ENCODE measurements at places on chromosomes 7 and 10.

- DNase-seq, result no peak
These were observed 5.6 kb upstream of the PKD1L1 start for GRCh38 chr7:47953822-47954221.

- DNase-seq, result no peak
These were observed 80.4 kb downstream of the NOC3L start for GRCh38 chr10:94282369-94282768.

- no peak for DNase-seq
These were observed 442.3 kb upstream of the ZMIZ1 start for GRCh38 chr10:78626471-78626870.

DNA sequence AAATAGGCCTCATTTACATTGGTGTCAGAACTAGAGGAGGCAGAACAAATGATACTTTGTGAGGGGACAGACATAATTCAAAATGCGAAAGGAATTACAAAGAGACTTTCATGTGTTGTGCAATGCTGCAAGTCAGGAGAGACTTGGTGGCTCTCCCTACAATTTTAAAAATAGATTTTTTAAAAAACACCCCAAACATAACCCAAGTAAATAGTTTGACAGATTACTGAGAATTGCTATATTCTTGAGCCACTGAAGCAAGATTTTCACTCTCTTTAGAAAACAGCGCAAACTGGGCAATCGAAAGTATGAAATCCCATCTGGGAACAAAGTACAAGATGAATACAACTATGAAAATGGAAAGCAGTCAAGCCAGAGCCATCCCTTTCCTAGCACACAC is 126.3 kb upstream of the NPY start:
- DNase-seq, result no peak

DNA sequence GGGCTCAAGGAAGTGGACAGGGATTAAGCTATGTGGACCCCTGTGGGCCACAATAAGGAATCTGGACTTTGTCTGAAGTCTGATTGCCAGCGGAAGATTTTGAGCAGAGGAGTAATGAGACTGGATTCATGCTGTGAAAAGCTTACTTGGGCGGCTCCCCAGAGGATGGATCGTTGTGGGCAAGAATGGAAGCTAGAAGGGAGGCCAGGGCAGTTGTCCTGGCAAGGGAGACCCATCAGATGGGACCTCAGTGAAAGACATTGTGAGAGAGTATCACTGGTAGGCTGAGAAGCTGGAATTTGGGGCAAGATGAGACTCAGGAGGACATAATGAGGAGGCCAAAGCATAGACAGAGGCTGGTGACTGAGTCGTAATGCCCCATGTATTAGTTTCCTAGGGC is 15.6 kb downstream of the ABCC2 start:
- no peak for DNase-seq

GRCh38 chr7:135095450-135095849 is 52.4 kb upstream of the TMEM140 start:
- DNase-seq, result no peak

- DNase-seq, result no peak
These were observed 27.7 kb upstream of the INSIG1 start for GRCh38 chr7:155269766-155270585.

GRCh38 chr10:6924166-6924565 is 344.1 kb upstream of the PRKCQ start:
- DNase-seq, result no peak

- no peak for DNase-seq
These were observed 114.5 kb downstream of the ARID5B start for GRCh38 chr10:62015994-62016393.

DNA sequence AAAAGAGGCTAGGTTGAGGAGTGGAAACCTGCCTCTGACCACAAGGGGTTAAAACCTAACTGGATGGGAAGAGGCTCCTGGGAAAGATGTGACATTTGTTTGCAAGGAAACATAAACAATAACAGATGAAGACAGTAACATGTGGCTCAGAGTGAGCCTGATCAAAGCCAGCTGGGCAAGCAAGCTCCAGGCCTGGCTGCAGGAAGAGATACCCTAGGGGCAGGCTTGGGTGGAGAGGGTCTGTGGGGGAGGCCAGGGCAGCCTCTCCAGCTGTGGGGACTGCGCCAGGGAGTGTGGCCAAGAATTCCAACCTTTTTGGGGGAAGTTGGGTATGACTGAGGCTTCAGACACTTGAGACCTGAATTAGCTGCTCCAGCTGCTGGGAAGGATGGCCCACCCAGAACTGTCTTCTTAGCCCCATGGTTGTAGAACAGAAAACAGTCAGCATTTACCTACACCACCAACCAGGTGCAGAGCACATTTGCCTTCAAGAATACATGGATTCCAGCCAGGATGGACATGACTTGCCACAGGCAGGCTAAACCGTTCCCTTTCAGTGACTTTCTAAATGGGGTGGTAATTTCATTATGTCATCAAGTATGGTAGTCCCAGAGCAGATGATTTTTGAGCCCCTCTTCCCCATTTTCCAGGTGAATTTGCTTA is 10.4 kb upstream of the FAM170B start:
- no peak for DNase-seq

DNA sequence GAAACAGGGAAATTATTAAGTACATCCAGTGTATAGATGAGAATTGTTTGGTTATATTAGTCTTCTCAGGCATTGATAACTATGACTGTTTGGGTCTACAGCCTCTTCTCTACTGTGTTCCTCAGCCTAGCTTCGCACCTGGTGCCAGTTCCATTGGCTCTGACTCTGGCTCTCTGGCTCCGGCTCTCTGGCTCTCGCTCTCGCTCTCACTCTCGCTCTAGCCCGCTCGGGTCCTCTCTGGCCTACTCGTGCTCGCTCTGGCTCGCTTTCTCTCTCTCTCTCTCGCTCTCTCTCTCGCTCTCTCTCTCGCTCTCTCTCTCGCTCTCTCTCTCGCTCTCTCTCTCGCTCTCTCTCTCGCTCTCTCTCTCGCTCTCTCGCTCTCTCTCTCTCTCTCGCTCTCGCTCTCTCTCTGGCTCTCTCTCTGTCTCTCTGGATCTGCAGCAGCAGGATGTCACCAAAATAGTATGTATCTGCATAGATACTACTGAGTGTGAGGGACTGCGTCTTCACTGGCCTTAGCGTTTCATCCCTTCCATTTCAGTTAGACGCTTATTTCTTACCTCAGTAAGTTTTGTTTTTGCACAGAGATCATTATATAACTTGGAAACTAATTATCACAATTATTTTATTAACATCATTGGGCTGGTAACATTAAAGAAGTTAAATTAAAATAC is 6.5 kb upstream of the SSBP1 start:
- no peak for DNase-seq

GRCh38 chr7:85356916-85357315 is 170.1 kb upstream of the SEMA3D start:
- DNase-seq, result no peak

- DNase-seq, result no peak
These were observed 6.3 kb downstream of the CISD1 start for GRCh38 chr10:58275261-58275660.

Data from NCI-H510A treated with DMSO at 0.1 percent for 48 hours (cell line).